ENCODE measurements at places on chromosomes 3 and 15. TPM values are rescaled to one million over a fixed set of nuclear protein-coding genes. Genes with fewer than 3 reads are reported as not detected.

The ZNF80 gene
- total RNA-seq, result 0.67 TPM

The GLCE gene
- total RNA-seq, result 2.6 TPM

The PPM1M gene
- total RNA-seq, result 107 TPM

DNA sequence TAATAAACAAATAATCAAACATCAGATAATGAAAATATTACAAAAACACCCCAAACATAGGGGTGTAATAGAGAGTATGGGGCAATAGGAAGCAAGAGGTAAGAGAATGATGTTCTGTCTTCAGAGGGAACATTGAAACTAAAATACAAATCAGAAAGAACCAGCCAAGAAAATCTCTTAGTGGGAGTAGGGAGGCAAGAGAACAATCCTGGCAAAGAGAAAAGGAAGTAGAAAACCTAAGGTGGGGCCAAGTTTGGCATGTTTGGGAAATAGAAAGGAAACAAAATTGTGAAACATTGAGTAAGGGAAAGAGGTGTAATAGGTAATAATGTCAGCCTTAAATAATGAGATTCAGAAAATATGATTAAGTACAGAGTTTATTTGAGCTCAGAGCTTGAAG is 467.1 kb downstream of the RBMS3 start:
- peaks cover 8% of the 10 kb centered on the region for H3K27me3 ChIP-seq
- no peak for DNase-seq
- no peaks in the 10 kb centered on the region for H3K36me3 ChIP-seq
- H3K4me3 ChIP-seq, result no peak overlapping the region
- no peaks in the 10 kb centered on the region for H3K4me1 ChIP-seq

- no peak overlapping the region for H3K27ac ChIP-seq
- peaks cover 9% of the 10 kb centered on the region for H3K27me3 ChIP-seq
- no peak for DNase-seq
- no peaks in the 10 kb centered on the region for H3K36me3 ChIP-seq
- no peaks in the 10 kb centered on the region for H3K4me1 ChIP-seq
- H3K4me3 ChIP-seq, result no peak overlapping the region
Observed at GRCh38 chr3:50912746-50913145, 238.0 kb downstream of the DOCK3 start.

DNA sequence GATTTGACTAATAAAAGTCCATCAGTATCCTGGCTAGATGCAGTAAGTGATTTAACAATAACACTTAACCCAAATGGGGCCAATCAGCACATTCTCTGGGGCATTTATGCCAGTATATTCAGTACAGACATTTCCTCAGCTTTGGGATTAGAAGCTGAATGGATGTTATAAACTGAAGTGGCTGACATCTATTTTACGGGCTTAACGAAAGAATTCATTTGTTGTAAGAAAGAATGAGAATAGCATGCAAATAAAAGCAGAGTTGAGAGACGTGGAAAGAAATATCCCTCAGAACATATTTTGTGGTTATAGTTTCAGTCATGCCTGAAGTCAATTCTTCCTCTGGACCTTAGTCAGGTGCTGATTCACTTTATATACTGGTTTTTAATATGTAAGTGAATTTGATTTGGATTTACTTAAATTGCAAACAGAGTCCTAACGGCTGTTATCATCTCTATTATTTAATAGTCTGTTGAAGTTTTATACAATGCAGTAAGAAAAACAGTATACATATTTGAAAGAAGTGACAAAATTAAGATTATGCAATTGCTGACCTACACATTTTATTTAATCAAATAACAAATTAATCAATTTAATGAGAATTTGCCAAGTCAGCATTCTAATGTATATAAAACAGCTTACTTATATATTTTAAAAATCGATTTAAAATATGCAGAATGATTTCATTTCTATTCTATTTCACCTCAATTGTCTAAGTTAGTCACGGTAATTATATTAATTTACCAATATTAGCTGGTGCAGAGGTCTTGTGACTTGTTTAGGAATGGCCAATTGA is 513.9 kb upstream of the CADM2 start:
- no peak overlapping the region for H3K4me3 ChIP-seq
- no peaks in the 10 kb centered on the region for H3K4me1 ChIP-seq
- H3K27ac ChIP-seq, result no peak overlapping the region
- DNase-seq, result no peak
- no peaks in the 10 kb centered on the region for H3K27me3 ChIP-seq

- no peak overlapping the region for H3K27ac ChIP-seq
- no peaks in the 10 kb centered on the region for H3K36me3 ChIP-seq
- peaks cover 49% of the 10 kb centered on the region for H3K4me1 ChIP-seq
- DNase-seq, result no peak
- no peak overlapping the region for H3K4me3 ChIP-seq
Observed at GRCh38 chr15:85007741-85008397, 26.2 kb downstream of the PDE8A start.

- H3K4me1 ChIP-seq, result no peaks in the 10 kb centered on the region
- no peaks in the 10 kb centered on the region for H3K36me3 ChIP-seq
- no peak overlapping the region for H3K4me3 ChIP-seq
- H3K27me3 ChIP-seq, result peaks cover 6% of the 10 kb centered on the region
- H3K27ac ChIP-seq, result no peak overlapping the region
Observed at GRCh38 chr3:133964547-133964946, 65.2 kb downstream of the SLCO2A1 start.
